ENCODE measurements at places on chromosomes 3 and 15.

DNA sequence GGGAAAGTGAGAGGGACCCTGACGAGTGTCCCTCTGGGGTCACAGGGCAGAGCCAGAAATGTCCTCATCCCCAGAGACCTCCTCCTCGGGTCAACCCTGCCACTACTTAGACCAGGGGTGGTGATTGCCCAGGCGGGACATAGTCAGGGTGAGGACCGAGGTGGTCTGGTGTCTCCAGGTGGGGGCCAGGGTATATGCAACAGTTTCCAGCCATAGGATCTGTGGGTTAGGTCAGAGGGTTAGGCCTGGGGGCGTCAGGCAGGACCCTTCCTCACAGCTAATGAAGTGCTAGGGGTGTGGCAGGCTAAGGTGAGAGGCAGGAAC lies 22.3 kb upstream of the FBLN2 start:
- no peak for DNase-seq

DNA sequence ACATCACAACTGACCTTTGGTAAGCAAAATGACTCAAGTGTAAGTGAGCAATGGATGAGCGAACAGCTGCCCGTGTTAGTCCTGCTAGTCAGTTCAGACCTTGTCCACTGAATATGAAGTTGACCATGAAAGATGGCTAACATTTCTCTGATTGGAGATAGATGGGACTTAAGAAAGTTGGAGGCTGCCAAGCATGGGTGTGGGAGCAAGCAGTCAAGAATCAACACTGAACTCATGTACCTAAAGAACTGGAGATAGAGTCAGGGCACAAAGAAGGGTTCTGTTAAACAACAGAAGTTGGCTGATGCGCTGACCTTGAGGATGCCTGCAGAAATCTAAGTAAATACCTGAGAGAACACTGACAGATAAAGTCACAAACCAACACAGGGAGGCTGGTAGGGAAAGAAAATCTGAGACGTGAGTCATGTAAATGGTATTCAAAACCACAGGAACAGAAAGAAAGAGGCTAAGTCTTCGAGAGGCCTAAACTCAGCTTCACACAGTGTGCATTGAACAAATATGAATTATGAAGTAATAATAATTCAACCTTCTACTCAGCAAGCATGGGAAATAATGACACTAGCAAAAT lies 30.7 kb upstream of the ANPEP start:
- no peak for DNase-seq

DNA sequence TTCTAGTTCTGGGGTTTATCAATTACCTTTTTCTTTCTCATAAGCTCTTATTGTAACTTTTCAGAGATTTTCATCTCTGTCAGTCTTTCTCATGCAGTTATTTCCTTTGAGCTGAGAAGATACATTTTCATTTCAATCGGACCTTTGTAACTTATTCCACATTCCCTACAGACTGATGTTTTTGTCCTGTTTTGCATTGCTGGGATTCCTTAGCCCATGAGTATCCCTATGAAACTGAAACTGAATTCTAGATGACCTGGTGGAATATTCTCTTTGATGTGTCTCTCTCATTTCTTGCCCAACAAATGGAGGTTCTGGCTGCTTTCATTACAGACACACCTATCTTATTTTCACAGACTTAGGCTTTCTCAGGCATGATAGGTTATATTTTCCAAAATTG lies 10.5 kb upstream of the EPHA6 start:
- DNase-seq, result no peak

DNA sequence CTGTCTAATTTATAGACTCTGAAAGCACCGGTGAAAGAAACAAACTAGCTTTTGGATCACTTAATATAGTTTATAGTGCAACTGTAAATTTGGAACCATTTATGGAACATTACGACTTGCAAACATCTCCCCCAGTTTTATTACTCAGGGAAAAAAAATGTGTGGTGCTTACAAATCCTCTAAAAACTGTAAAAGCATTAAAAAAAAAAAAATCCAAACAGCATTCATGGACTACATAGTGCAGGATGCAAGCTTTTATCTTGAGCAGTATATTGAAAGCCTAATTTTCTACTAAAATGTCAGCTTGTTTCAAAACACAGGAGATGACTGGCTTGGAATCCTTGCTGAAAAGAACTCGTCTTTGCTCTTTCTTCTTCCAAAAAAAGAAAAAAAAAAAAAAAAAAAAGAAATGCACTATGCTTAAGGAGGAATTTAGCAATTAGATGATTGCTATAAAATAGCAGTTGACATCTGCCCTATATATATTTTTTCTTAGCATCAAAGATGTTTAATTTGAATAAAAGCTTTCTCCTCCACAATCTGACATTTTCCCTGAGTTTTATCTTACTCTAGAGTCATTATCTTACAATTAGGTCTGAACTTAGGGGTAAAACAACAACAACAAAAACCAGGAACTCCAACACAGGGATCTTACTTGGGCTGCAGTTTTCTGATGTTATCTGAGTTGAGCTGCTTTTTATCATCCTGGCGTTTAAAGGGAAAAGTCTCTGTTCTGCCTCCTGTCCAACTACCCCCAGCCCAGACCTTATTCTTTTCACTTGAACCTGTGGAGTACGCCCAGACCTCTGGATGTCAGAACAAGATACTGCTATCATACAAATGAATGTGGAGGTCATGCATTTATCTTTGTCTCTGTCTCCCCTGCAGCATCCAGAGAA lies 62.6 kb upstream of the PDZRN3 start:
- DNase-seq, result no peak

- no peak for DNase-seq
Measured at GRCh38 chr3:10942690-10943205, 49.8 kb upstream of the SLC6A1 start.

DNA sequence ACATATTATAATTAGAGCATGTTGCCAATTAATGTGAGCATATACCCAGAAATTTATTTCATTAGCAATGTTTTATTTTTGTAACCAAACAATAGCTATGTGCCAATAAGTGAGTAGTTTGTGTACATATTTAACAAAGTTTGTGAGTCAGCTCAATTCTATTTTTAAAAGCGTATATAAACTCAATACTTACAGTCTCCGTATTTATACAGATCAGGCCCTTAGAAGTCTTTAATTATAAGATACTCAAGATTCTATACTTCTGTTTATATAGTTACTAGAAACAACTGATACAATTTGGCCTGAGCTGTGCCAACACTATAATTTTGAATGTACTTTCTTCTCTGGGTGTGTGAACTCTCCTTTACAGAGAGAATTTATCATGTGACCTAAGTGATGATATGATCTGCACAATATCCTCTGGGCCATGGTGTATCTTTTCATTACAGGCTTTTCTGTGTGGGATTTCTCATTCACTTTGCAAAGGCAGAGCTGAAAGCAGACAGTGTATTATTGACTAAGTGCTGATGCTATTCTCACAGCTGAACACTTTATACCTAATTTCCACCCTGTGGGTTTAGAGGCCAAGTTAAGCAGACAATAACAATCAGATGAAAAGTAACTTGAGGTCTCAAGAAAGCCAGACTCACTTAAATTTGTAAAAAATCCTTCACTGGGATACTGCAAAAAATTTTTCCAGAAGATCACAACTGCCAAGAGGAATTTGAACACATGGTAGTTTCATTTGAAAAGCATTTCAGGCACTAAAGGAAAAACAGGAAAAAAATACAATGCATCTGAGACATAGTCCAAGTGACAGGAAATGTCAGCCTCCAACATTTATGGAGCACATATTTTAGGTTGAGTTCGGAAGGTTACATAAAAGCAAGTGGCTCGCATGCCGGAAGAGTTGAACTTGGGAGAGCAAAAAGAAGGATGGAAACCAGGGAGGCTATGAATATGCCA lies 277.9 kb upstream of the SEMA6D start:
- no peak for DNase-seq

- no peak for DNase-seq
Measured at GRCh38 chr3:61181874-61182273, 69.4 kb downstream of the FHIT start.

DNA sequence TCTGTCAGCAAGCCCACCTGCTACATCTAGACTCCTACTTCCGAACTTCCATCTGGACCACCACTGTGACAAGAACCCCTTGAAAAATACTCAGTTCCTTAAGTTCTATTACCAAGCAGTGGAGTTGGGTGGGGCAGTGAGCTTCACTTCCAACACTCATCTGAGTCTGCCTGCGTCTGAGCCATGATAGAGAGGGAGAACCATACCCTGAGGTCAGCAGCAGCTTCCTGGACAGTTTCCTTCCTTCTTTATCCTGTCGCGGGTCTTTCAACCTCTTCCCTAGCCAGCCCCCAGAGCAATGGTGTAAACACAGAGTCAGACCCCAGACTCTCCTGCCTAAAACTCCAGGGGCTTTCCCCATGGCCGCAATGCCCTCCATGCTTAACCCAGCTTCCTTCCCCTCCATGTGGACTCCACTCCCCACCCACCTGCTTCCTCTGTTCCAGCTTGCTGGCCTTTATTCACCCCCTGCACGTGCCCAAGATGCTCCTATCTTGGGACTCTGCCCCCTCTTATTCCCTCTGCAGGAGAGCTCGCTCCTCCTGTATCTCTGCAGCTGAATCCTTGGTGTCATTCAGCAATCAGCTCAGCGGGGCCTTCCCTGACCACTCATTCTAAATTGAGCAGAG lies 211.2 kb downstream of the SHQ1 start:
- no peak for DNase-seq

- DNase-seq, result no peak
Measured at GRCh38 chr3:7203969-7204847, 343.3 kb downstream of the GRM7 start.

DNA sequence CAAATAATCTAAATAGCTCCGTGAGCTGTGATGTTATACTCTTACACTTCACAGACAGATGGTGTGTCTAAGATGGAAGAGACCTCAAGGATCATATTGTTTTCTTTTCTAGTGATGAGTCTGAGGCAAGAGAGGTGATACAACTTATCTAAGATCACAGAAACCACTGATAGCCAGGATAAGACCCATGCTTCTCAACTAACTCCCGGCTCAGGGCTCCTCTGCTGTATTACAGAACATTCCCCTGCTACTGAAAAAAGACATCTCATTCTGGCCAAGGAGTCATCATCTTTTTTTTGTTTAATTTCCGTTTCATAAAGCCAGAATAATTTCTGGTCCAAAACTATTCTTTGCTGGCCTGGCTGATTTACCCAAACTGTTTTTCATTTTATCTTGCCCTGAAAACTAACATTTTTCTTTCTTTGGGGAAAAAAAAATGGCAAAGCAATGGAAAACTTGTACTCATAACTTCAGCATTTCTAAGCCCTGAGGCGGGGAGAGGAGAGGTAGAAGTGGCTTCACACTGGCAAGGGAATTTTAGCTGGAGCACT lies 46.9 kb upstream of the GAP43 start:
- DNase-seq, result no peak

GRCh38 chr3:126354776-126355175 lies 2.4 kb downstream of the KLF15 start:
- no peak for DNase-seq

- no peak for DNase-seq
Measured at GRCh38 chr3:129035360-129036221, 25.0 kb upstream of the GP9 start.

DNA sequence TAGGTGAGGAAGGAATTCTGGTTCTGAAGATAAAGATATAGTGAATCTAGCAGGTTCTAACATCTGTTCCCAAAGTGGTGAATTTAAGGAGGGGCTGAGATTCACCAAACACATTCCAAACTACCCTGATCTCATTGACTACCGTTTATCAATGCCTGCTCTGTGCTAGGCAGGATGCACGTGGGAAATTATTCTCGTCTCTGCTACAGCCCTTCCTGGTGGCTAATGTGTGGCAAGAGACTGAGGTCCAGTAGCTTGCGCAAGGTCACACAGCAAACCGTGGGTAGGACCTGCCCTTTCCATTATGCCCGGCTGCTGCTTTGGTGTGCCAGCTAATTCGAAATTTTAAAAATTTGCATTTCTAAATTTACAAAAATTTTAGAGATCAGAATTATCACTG lies 209.5 kb upstream of the TRIM42 start:
- DNase-seq, result no peak

GRCh38 chr3:187264021-187264420 lies 27.5 kb downstream of the MASP1 start:
- no peak for DNase-seq

DNA sequence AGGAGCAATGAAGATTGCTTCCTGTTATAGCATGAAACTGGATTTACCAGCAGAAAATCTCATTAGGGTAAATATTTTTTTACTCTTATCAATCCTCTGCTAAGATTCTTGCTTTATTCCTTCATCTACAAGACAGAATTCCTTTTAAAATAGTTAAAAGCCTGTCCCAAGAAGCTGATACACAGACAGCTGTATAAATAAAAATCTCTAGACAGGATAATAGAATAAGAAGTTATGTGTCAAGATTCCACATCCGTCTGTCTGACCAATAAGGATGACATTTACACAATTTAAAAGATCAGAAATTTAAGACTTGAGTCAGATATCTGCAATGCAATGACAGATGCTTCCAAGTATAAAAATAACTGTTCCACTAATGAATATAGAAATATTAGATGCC lies 57.6 kb downstream of the SSR3 start:
- no peak for DNase-seq

GRCh38 chr3:194148383-194148782 lies 12.4 kb downstream of the HES1 start:
- DNase-seq, result no peak

GRCh38 chr3:66998904-66999235 lies 763 bp downstream of the KBTBD8 start:
- DNase-seq, result no peak

DNA sequence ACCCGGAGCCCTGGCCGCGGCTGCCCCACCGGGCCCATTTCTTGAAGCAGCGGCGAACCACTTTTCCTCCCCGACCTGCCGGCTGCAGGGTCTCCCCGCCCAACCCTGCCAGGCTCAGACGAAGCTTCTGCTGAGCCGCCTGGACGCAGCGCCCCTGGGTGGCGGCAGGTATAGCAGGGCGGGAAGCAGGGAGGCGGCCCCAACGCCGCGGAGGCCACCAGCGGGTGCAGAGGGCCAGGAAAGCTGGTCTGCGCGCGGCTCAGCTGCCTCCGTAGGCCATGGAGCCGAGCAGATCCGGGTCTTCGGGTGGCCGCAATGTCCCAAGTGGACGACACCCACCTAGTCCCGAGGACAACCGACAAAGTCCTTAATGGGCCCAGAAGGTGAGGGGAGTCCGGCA lies 21.9 kb upstream of the SRPRB start:
- no peak for DNase-seq

- DNase-seq, result no peak
Measured at GRCh38 chr15:49382394-49382793, 40.6 kb upstream of the FGF7 start.

GRCh38 chr3:48470286-48470685 lies 23.7 kb downstream of the ATRIP start:
- DNase-seq, result no peak
